ENCODE measurements at places on chromosomes 5 and 9.
A peak's percentile ranks its signal among the peaks of the same experiment; 100 is the strongest.

- DNase-seq: no peak
Measured at GRCh38 chr9:136055715-136056545, 39.2 kb downstream of the NACC2 start.

GRCh38 chr5:6937677-6938076, 224.4 kb downstream of the TENT4A start:
- no peak for DNase-seq

DNA sequence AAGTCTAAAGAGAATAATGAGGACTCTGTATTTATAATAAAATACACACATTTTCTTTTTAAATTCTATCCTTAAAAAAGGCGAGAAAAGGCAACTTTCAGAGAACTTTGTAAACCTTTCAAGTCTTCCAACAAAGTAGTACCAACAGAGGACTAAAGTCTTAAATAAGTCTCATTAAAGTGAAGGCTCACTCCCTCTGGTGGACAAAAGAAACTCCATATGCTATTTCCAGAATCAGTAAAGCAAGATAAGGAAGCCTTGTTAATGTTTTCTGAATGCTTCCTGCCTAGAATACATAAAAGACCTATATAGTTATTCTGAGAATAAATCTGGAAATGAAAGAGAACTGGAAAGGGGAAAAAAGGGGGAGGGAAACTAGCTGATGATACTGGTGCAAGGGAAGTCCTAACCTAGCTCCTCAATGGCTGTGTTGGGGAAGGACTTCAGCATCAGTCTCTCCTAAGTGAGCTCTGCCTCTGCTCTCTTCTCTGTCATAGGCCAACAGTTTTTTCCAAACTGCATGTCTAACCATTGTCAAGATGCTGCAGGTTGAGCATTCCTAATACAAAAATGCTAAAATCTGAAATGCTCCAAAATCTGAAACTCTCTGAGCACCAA, 7.2 kb downstream of the HMGCS1 start:
- DNase-seq: peak; percentile 41

GRCh38 chr9:12394105-12394504, 299.1 kb upstream of the TYRP1 start:
- DNase-seq: no peak

DNA sequence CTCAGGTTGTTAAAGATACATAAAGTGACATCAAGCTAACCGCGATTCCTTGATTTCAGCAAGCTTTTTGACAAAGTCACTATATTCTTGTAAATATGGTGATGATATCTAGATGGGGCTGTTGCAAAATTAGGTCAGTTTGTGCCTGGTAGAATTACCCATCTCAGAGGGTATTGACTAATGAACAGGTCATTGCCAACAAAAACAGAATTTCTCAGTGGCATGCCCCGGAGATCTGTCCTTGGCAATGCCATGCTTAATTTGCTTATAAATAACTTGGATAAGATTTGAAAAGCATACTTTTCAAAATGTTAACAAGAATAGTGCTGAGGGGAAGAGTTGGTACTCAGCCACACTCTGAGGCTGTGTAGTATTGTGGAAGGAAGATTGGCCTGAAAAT, 783.3 kb upstream of the SEMA6A start:
- no peak for DNase-seq

GRCh38 chr9:125142560-125143376, 560 bp downstream of the SCAI start:
- no peak for DNase-seq

DNA sequence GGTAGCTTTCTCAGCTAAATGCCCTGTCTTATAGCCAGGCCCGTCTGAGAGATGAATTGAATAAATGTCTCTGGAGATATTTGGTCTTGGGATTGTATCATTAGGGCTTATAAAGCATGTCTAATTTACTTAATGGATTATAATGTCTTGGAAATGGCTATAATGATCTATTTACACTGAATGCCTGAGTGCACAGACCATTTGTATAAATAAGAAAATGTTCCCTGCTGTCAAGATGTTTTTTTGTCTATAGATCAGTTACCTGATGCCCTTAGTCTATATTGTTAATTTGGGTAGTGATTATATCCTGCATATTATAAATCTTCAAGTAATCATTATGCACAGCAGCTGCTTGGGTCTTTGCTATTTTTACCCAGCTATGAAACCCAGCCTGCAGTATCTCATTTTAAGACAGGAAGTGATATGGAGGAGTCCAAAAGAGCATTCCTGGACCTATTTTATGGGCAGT, 112.9 kb upstream of the ACTBL2 start:
- no peak for DNase-seq

GRCh38 chr9:1031951-1032601, 18.1 kb upstream of the DMRT2 start:
- DNase-seq: no peak
